ENCODE measurements at places on chromosomes 7 and 10.

DNA sequence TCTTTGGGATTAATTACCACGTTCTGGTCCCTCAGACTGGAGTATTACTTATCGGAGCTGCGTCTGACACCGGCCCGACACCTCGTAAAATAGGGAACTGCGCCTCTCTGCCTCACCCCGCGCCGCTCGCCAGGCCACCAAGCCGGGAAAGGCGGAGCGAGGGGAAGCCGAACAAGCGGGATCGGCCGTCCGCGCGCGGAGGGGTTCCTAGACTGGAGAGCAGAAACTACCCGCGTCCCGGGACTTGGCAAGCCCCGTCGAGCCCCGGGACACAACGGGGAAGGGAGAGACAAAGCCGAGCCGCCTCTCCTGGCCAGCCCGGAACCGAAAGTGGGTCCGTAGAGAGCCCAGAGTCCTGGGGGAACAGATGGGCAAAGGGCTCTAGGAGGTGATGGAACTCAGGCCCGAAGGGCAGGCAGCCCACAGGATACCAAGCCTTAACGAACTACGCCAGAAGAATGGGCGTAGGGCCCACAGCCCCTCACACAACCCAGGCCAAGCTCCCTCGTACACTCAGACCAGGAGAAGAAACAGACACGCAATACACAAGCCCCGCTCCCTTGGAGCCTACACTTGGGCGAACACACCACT, 6.5 kb downstream of the LBX1 start:
- no peak for DNase-seq

DNA sequence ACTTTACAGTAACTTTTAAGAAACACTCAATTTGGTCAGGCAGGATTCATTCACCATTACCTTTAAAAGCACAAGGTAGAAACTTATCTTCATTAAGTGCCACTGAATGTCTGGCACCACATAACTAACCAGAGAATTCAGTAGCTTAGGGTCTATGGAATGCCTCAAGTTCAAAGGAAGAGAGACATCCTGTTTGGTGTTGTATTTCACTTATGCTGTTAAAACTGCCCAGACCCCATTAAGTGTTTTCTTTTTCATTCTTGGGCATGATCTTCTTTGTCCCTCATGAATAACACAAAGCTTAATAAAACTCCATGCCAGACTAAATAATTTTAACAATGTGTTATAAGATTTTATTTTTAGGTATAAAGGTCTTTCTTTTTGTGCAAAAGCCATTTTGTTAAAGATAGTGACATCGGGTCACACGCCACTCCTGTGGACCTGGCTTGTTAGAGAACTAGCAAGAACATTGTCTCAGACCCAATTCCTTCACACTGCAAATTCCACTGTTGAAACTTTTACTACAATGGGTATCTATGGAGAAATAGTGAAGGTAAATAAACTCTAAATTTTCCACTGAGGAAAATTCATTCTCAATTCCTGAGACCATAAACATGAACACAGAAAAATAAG, 221.0 kb downstream of the TWIST1 start:
- no peak for DNase-seq

GRCh38 chr7:23205909-23206767, 24.3 kb downstream of the NUP42 start:
- DNase-seq: no peak

- no peak for DNase-seq
Measured at GRCh38 chr10:49645871-49646870, 32.3 kb downstream of the CHAT start.

- no peak for DNase-seq
Measured at GRCh38 chr7:150363370-150363769, 5.3 kb upstream of the REPIN1 start.

DNA sequence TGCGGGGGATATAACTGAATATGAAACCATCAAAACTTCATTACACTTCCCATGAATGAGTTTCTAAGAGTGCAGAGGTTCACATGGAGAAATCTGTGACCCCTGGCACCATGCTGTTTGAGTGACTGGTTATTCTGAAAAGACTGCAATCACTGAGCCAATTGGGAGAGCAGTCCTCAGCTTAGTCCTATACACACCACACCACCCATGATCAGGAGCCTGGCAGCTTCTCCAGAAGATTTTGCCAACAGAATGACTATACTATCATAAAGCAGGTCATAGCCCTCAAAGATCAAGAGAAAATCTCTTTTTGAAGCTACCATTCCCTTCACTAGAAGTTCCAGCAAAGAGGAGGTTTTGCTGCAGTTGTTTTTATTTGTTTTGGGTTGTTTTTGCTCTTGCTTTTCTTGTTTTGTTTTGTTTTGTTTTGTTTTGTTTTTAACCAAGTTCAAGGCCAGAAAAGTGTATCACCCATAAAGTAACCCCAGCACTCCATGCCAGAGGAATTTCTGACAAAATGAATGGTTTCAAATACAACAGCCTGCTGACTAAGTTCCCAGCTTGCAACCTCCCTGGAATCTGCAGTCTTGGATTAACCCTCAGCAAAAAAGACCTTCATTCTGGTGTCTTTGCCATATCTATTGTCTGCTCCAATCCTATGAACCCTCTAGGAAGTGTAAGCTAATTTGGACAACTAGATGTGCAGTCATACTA, 19.7 kb upstream of the HGF start:
- no peak for DNase-seq

- no peak for DNase-seq
Measured at GRCh38 chr10:93695740-93696139, 6.7 kb downstream of the FRA10AC1 start.

DNA sequence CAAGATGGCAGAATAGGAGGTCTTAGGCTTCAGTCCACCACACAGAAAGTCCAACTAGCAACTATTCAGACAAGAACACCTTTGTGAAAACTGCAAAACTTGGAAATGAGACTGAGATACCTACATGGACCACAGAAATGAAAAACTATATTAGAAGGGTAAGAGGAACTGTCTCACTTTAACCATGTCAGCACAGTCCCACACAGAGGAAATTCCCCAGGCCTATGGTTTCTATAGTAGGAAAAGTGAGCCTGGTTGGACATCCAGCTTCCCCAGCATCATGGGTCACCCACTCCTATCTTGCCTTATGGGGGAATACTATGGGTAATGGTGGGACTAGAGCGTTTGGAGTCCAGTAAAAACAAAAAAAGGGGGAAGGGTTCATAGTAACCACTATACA, 38.8 kb upstream of the CDK6 start:
- no peak for DNase-seq

GRCh38 chr7:143316492-143316891, 581 bp downstream of the CLCN1 start:
- DNase-seq: no peak

GRCh38 chr7:28423918-28424514, 11.7 kb downstream of the CREB5 start:
- DNase-seq: no peak

GRCh38 chr7:6228361-6229229, 43.8 kb downstream of the CYTH3 start:
- no peak for DNase-seq

GRCh38 chr7:118109607-118110006, 74.4 kb upstream of the LSM8 start:
- no peak for DNase-seq

DNA sequence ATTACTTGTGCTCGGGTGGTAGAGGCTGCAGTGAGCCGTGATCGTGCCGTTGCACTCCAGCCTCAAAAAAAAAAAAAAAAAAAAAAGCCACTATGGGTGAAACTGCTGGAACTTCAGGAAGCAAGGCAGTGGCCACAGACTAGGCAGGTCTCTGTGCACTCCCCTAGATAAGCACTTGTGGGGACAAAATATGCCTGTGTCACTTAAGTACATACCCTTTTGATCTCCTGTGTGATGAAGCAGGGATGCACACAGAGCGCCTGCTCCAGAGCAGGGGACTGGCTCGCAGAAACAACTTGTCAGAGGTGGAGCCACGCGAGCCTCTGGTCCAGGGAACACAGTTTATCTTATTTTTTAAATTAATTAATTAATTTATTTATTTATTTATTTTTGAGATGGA, 42.9 kb upstream of the PSAP start:
- DNase-seq: no peak

DNA sequence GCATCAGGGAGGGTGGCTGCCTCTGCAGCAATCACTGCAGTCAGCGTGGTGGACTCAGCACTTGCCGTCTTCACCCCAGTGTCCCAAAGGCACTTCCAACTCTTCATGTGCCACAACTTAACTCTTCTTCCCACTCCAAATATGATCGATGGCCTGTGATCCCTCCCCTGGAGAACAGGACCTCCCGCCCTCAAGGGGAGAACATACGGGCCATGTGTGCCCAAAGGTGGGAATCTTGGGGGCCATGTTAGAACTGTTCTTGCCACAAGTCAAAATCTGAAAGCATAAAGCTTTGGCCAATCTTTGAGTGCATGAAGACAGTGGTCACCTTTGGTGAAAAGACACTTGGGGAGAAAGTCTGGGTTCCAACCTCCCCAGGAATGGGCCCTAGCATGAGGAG, 368.5 kb upstream of the MGMT start:
- DNase-seq: no peak

DNA sequence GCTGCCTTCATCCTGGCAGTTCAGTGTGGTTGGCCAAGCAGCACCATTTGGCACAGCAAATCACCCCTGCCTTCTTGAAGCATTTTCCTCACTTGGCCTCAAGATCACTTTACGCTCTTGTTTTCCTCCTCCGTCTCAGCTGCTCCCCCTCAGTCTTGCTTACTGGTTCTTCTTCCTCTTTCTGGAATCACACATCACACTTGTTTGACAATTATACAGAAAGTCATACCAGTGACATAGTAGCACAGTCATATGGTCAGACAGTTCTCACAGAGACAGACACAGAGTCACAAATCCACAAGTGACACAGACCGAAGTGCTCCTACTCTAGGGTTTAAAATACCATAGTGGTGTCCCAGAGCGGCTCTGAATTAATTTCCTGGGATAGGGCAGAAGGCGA, 43.8 kb upstream of the ARL4A start:
- DNase-seq: no peak

DNA sequence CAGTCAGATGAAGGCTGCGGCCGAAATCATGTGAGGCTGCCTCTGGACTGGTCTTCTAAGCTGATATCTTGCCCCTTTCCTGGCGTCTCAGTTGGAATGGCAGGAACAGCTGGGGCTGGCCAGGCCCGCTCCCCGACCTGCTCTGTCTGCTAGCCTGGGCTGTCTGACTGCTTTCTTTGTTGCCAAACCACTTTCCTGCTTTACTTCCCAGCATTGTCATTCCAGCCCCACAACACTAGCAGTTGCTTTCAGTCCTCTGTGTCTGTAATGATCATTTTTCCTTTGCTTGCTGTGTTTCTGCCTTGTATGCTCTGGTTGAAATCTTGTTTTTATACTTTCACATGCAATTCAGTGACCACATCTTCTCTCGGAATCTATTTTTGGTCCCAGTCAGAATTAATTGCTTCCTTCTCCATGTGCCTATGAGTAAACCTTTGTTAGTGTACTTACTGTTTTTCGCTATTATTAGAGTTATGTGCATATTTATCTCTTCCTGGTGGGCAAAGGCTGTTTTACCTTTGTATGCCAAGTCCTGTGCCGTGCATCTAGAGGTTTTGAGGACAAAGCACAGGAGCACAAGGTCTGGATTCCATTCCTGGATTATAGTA, 21.6 kb downstream of the PRPF18 start:
- DNase-seq: no peak

DNA sequence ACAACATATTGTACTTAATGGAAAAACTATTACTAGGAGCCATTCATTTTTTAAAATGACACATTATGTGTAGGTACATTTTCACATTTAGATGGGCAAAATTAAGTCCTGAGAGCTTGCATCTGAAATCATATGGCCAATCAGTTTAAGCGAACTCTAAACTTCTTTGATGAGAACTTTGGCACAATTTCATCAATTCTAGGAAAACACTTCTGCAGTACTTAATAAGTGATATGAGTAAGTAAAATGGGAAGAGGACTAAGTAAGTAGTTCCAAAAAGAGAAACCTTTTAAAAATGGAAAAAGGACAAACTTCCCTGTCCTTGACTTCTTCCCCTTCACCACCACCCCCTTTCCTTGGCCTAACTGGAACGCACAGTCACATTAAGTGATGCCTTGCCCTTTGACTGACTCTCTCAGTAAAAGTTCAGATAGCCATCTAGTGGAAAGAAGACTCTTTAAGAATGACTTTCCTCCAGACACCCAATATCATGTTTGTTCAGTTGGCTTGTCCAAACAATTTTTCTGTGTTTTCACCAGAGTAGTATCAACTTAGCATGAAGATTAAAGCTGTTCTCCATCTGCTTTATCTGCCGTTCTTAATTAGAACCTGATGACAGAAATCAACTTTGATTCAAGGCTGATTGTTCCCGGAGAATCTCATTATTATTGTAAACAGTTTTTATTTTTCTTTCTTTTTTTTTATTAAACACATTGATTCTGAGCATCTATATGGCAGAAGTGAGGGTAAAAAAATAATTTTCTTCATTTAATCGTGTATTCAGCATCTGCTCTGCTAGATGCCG, 45.1 kb downstream of the CNNM2 start:
- no peak for DNase-seq

- no peak for DNase-seq
Measured at GRCh38 chr10:34273340-34273739, 541.8 kb downstream of the PARD3 start.

All from stimulated activated CD4-positive, alpha-beta T cell treated with anti-CD3 and anti-CD28 coated beads, TNF-alpha, amount 100 ng/mL, for 48 hours (primary cell).